Jurkat, Clone E6-1 (cell line): ENCODE measurements at places on chromosomes 12 and 14.

DNA sequence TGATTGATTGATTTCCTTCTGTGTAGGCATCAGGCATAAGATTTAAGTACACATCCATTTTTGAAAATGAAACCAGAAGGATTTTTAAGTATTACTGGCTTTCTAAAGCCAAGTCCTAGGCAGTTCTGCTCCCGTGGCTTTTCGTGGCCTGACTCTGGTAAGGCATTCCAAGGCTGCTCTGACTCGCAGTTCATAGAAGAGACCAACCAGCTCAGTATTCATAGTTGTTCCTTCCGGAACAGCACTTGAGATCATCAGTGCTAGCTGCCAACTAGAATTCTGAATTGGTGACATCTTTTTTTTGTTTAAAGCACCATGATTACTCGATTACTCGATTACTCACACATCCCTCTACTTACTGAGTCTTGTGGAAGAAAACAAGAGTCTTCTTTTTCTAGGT lies 25.9 kb downstream of the SUDS3 start:
- DNase-seq, result no peak

- no peak for DNase-seq
These were observed 24.7 kb upstream of the MAP1LC3B2 start for GRCh38 chr12:116534311-116535121.

DNA sequence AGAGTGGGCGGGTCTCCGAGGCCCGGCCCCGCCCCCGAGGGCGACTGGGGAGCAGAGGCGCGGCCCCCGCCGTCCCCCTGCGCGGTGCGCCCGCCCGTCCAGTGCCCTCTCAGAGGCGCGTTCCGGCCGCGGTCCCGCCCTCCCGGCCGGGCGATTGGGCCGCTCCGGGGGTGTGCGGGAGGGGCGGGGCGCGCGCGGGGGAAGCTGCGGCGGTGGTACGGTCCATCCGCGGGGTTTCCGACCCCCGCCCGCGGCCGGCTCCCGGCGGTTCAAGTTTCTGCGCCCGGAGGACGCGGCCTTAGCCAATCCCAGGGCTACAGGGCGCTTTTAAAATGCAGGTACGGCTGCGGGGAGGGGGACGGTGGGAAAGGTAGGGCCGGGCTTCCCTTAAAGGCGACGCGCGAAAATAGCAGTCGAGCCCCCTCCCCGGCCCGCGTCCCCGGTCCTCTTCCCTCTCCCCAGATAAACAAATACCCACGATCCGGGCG lies 315 bp upstream of the CCDC85C start:
- peak; percentile 92 for DNase-seq

DNA sequence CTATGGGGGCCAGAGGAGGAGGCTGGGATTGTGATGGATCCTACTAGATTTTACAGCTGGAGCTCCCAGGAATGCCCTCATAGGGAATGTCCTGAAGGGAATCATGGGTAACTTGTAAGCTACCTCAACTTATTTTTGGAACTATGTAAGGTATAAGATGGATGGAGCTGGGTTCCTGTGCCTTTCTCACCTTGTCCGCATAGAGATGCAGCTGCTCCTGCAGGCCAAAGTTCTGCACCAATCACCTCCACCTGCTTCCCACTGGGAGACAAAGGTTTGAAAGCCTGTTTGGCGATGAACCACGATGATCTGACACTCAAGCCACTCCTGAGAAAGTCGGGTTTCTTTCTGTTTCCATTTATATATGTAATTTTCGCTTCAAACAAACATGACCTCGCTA lies 648 bp upstream of the AKAP5 start:
- DNase-seq, result no peak

GRCh38 chr14:28652782-28653181 lies 113.8 kb upstream of the FOXG1 start:
- DNase-seq, result no peak

DNA sequence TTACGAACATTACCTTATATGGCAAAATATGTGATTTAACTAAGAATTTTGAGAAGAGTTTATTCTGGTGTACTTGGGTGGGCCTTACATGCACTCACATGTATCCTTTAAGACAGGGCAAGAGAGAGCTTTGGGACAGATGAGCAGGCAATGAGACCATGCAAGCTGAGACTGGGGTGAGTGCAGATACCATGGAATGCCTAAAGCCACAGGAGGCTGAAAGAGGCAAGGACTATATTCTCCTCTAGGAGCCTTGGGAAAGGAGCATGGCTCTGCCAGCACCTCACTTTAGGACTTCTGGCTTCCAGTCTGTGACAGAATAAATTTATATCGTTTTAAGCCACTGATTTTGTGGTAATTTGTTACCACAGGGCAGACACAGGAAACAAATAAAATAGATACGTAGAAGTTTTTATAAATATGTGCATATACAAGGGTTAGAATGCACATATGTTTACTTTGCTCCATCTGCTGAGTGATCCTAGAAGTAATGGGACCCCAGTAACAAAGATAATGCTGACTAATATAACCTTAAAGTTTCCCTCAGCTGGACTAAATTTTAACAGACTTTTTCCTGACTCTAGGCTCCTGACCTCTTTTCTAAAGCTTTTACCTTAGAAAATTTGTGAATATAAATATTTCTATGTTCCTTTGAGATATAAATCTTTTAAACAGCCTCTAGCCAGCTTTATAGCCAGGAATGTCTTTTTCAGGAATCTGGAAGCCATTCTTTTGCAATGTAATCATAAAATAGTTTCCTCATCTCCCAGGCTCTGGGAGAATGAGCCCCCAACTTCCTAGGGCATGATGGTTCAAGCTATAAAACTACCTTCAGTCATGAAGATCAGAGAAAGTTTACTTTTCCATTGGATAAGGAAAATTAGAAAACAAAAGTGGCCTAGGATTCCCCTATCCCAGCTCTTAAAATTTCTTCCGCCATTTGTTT lies 216.8 kb downstream of the PPFIA2 start:
- no peak for DNase-seq

GRCh38 chr14:60981633-60982455 lies 799 bp downstream of the SLC38A6 start:
- no peak for DNase-seq

GRCh38 chr12:25051171-25051570 lies 102.3 kb upstream of the BCAT1 start:
- DNase-seq, result peak; percentile 43

- no peak for DNase-seq
These were observed 129.5 kb downstream of the EXOC5 start for GRCh38 chr14:57139173-57139572.

DNA sequence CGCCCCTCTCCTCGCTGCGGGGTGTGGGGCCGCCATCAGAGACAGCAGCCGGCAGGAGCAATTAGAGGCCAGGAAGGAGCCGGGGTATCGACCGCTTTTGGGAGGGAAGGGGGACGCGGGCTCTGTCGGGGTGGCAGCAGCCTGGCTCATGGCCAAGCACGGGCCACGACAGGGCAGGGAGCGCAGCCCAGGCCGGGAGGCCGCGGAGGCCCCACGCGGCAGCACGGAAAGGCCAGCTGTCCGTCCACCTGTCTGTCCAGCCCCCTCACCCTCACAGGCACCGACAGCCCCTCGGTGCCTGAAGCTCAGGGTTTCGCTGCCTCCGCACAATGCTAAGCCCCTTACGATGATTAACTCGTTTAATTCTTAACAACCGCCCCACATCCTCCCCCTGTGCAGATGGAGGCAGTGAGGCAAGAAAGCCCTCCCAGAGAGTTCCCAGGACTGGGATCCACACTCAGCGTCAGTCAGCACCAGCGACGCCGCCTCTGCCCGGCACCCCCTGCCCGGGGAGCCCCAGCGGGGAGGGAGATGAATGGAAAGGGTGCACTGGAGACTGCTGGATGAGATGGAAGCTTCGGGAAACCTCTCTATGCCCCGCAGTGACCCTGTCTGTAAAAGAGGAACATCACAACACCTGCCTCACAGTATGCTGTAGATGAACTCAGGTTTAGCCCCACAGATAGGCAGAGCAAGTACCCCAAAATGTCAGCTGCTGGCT lies 23.7 kb downstream of the NCOR2 start:
- DNase-seq, result no peak

DNA sequence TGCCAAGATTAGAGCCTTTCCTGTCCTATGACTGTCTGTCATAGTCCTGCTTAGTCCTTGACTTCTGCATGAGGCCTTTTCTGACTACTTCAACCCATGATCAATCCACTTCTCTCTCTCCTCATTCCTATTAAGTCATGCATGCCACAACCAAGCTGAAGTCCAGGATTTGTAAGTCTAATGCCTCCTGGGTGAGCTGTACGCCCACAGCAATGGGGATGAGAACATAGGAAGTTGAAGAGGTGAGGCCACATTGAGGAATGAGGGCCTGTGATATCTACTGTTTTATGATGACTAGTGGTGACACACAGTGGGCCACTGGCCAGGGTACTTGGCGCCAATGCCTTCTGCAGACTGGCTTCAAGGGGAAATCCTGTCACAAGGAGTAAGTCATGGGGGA lies 994.1 kb upstream of the TMEM132C start:
- no peak for DNase-seq

DNA sequence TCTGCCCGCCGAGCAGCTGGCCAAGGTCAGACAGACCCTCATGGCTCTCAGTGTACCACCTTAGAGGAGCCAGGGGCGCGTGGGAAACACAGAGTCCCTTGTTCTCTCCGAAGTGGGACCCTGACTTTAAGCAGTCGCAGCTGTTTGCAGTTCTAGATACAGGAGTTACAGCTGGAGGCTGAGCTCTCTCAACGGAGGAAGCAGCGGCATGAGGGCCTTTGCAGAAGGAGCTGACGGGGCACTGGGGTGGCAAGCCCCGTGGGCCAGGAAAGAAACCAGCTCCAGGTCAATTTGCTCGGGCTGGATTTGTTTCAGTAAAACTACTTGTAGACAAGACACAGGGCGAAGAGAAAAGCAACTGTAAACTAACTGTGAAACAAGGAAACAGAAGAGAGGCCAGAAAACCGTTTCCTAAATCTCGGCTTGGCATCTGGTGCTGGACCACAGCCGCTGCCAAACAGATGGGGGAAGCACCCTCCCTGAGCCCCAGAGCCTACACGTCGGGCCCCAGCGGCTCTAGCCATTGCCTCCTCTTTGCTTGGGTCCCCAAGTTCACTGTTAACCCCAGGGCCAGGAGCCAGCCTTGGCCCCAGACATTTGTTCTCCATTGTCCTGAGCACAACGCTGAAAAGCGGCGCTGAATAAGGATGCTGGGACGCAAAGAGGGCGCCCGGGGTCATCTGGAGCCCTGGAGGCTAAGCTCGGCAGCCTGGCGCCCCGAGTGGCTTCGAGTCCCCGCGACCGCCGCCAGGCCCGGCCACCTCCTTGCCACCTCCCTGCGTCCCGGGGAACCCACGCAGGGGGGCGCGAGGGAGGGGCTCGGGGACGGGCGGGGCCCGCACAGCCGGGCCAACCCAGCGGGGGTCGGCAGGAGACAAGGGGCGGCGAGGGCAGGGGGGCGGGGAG lies 914 bp upstream of the PACS2 start:
- no peak for DNase-seq

DNA sequence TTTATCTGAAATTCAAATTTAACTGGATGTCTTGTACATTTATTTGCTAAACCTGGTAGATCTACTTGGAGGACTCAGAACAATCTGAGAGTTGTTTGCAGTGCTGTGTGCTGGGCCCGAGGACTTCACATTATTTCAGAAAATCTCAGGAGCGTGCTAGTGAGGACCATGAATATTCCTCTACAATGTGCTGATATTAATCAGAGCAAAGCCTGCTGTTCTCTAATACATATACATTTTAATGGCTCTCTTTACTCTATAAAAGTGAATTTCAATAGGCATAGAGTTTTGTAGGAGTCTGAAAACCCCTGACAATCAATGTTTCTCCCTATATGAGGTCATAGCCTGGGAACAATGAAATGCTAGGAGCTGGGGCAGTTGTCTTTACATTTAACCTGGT lies 144.3 kb downstream of the NEDD1 start:
- DNase-seq, result no peak

GRCh38 chr12:57604454-57604991 lies at the start of gene DTX3:
Gene DTX3 (plus strand): TSS chr12:57604824. CDS start chr12:57606518, 1,694 bp downstream.
- no peak for DNase-seq

GRCh38 chr14:103740991-103741689 lies 25.5 kb downstream of the ZFYVE21 start:
- no peak for DNase-seq

GRCh38 chr14:27409944-27410343 lies 812.1 kb upstream of the NOVA1 start:
- DNase-seq, result no peak

GRCh38 chr12:132359971-132360370 lies 30.6 kb upstream of the GALNT9 start:
- DNase-seq, result no peak

GRCh38 chr12:112005419-112006395 lies 7.3 kb downstream of the TMEM116 start:
- no peak for DNase-seq

DNA sequence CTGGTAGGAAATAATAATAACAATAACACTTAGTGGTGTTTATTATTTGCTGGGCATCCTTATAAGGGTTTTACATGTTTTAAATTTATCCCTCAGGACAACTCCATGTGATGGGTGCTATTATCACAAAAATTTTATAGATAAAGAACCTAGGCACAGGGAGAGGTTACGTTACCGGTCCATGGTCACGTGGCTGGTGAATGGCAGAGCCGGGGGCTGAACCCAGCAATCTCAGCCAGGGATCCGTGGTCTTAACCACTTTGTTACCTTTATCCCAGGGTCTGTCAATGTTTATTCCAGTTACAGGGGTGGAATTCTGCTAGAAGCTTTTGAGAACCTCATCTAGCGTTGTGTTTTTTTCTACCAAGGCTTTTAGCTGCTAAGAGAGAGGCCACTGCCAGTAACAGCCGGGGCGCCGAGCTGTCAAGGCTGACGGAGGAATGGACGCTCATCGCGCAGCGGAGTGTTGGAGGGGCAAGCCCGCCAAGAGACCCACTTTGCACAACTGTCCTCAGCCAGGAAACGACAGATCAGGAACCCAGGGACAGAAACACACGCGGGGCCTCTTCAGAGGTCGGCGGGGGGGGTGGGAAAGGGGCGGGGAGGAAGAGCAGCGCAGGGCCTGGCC lies 418 bp downstream of the AMN1 start:
- DNase-seq, result no peak

- DNase-seq, result peak; percentile 86
These were observed 89.5 kb upstream of the BCL2L14 start for GRCh38 chr12:11981121-11981733.

GRCh38 chr12:49644620-49644994 lies 21.2 kb downstream of the PRPF40B start:
- peak; percentile 61 for DNase-seq
